A549 treated with Hydrocortisone at 1 μM for 4 hours (cell line): ENCODE measurements at places on chromosomes 1 and 21. TPM values are rescaled to one million over a fixed set of nuclear protein-coding genes. Genes with fewer than 3 reads are reported as not detected.

Gene SPRR1A
- total RNA-seq: not detected in 5 replicates

Gene ADGRL4
- not detected in 5 replicates for total RNA-seq

Gene ETV3L
- total RNA-seq: not detected in 5 replicates

Gene USH2A
- not detected in 5 replicates for total RNA-seq

Gene ILDR2
- 0.01 to 0.06 TPM (median 0.02 TPM) in 4 of 5 replicates, not detected in the other for total RNA-seq

Gene GUCA2B
- total RNA-seq: 0.20 to 0.32 TPM (median 0.23 TPM) in 3 of 5 replicates, not detected in the others

Gene SYNC
- 11.0 to 19.8 TPM (median 14.0 TPM) in 5 replicates for total RNA-seq

Gene BARHL2
- total RNA-seq: not detected in 5 replicates

Gene CNTN2
- total RNA-seq: 0.02 to 0.05 TPM in 2 of 5 replicates, not detected in the others

Gene RNU1-4
- total RNA-seq: 6.1 to 30.4 TPM (median 9.0 TPM) in 3 of 5 replicates, not detected in the others

Gene IQGAP3
- total RNA-seq: 13.4 to 17.9 TPM (median 16.5 TPM) in 5 replicates

Gene RUNX3
- total RNA-seq: 4.2 to 5.5 TPM (median 5.4 TPM) in 5 replicates

Gene CELA2A
- not detected in 5 replicates for total RNA-seq

Gene AKR7A3
- 0.06 to 0.16 TPM (median 0.12 TPM) in 4 of 5 replicates, not detected in the other for total RNA-seq

Gene CXADR
- 7.4 to 15.2 TPM (median 11.2 TPM) in 5 replicates for total RNA-seq

Gene TIE1
- 0.02 to 0.15 TPM in 2 of 5 replicates, not detected in the others for total RNA-seq

Gene ZNF648
- total RNA-seq: not detected in 5 replicates

Gene CYP4Z1
- not detected in 5 replicates for total RNA-seq

Gene CR1
- not detected in 5 replicates for total RNA-seq

Gene C1orf94
- total RNA-seq: not detected in 5 replicates

Gene AIRE
- total RNA-seq: not detected in 5 replicates

Gene KRTAP12-1
- not detected in 5 replicates for total RNA-seq

Gene DNAJB4
- 30.8 to 60.6 TPM (median 45.8 TPM) in 5 replicates for total RNA-seq

Gene DNM3
- total RNA-seq: 0.40 to 0.80 TPM (median 0.75 TPM) in 5 replicates

Gene KCNK1
- 17.5 to 23.4 TPM (median 20.4 TPM) in 5 replicates for total RNA-seq

Gene LRRC38
- 0.05 to 0.08 TPM in 2 of 5 replicates, not detected in the others for total RNA-seq

Gene PLEKHN1
- 4.4 to 5.7 TPM (median 4.9 TPM) in 5 replicates for total RNA-seq

Gene COL24A1
- total RNA-seq: 0.02 TPM in 1 of 5 replicates, not detected in the others

Gene SLAMF9
- 0.22 to 0.68 TPM (median 0.56 TPM) in 5 replicates for total RNA-seq

Gene CTH
- 1.4 to 1.9 TPM (median 1.7 TPM) in 5 replicates for total RNA-seq

Gene CLCA1
- 0.03 TPM in 1 of 5 replicates, not detected in the others for total RNA-seq

Gene SYPL2
- 0.03 to 0.12 TPM (median 0.10 TPM) in 5 replicates for total RNA-seq

Gene KIF14
- 6.5 to 12.2 TPM (median 9.9 TPM) in 5 replicates for total RNA-seq

Gene GBP6
- not detected in 5 replicates for total RNA-seq

Gene WNT4
- total RNA-seq: 0.10 to 0.44 TPM (median 0.23 TPM) in 5 replicates

Gene NCF2
- total RNA-seq: 0.68 to 3.3 TPM (median 1.3 TPM) in 5 replicates

Gene TNFRSF1B
- 0.47 to 0.71 TPM (median 0.51 TPM) in 5 replicates for total RNA-seq

Gene GPR3
- 1.3 to 1.8 TPM (median 1.7 TPM) in 5 replicates for total RNA-seq

Gene FAM78B
- 0.24 to 0.39 TPM (median 0.34 TPM) in 5 replicates for total RNA-seq

Gene ANP32E
- total RNA-seq: 37.9 to 55.8 TPM (median 42.3 TPM) in 5 replicates

Gene TNFRSF18
- 0.17 to 0.42 TPM in 2 of 5 replicates, not detected in the others for total RNA-seq

Gene OR14K1
- total RNA-seq: not detected in 5 replicates

Gene LCE2B
- total RNA-seq: not detected in 5 replicates

Gene ASB17
- not detected in 5 replicates for total RNA-seq

Gene USP33
- total RNA-seq: 14.0 to 22.5 TPM (median 18.2 TPM) in 5 replicates

Gene XKR8
- total RNA-seq: 4.6 to 6.0 TPM (median 4.9 TPM) in 5 replicates

Gene FCER1G
- total RNA-seq: 0.22 to 0.43 TPM (median 0.28 TPM) in 3 of 5 replicates, not detected in the others

Gene TMPRSS2
- 0.06 to 0.10 TPM (median 0.09 TPM) in 5 replicates for total RNA-seq

Gene KRTAP19-3
- not detected in 5 replicates for total RNA-seq

Gene ANKRD65
- 0.06 to 0.14 TPM (median 0.14 TPM) in 3 of 5 replicates, not detected in the others for total RNA-seq

Gene BRINP3
- not detected in 5 replicates for total RNA-seq
